RWPE1 (cell line): ENCODE measurements at places on chromosomes 7 and 10.
A peak's percentile ranks its signal among the peaks of the same experiment; 100 is the strongest.

- no peak for DNase-seq
Measured at GRCh38 chr7:2151801-2152612, 80.7 kb downstream of the MAD1L1 start.

GRCh38 chr7:33722383-33723101 lies 182.8 kb upstream of the BMPER start:
- peak; percentile 77 for DNase-seq

- no peak for DNase-seq
Measured at GRCh38 chr10:122172361-122173008, 98.6 kb upstream of the BTBD16 start.

GRCh38 chr10:48536156-48536500 lies 68.7 kb downstream of the ARHGAP22 start:
- no peak for DNase-seq

- no peak for DNase-seq
Measured at GRCh38 chr10:79923669-79924068, 25.2 kb downstream of the SFTPD start.

- no peak for DNase-seq
Measured at GRCh38 chr7:158228986-158229385, 358.6 kb downstream of the PTPRN2 start.

- DNase-seq = no peak
Measured at GRCh38 chr10:62188021-62188616, 80.5 kb downstream of the RTKN2 start.

DNA sequence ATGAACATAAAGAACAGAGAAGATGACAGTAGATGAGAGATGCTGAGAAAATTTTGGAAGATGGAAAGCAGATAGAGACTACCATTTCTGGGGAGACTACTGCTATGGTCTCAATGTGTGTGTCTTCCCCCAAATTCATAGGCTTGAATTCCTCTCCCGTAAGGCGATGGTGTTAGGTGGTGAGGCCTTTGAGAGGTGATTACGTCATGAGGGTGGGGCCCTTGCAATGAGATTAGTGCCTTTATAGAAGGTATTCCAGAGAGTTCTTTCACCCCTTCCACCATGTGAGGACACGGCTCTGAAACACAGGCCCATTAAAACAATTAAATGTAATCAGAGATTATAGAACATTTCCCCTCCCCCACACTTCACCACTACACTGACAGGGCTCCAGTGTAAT lies 23.9 kb downstream of the CARD11 start:
- no peak for DNase-seq

DNA sequence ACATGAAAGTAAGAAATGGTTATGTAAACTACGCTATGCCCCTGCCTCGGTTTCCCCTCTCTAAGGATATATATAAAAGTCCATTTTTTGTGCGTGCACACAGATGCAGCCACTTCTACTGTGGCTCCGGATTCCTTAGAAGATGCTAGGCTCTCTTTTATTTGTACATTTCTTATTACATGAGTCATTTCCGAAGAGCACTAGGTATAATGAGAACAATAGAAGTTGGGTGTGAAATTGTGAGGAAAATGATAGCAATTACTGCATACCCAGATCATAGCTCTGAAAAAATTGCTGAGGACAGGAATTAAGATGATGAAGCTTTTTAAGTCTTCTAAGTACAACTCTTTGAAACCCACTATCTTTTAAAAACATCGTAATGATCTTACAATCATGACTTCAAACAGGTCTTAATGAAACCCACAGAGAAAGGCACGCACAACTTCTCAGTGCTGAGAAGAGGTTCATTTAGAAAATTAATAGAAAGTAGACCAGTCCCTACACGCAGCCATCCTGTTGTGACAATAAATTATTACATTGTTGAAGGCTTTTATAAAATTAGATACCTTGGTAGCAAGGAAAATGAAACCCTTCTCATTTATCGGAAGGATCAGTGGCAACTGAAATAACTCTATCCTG lies 96.2 kb upstream of the FGFR2 start:
- DNase-seq = no peak

DNA sequence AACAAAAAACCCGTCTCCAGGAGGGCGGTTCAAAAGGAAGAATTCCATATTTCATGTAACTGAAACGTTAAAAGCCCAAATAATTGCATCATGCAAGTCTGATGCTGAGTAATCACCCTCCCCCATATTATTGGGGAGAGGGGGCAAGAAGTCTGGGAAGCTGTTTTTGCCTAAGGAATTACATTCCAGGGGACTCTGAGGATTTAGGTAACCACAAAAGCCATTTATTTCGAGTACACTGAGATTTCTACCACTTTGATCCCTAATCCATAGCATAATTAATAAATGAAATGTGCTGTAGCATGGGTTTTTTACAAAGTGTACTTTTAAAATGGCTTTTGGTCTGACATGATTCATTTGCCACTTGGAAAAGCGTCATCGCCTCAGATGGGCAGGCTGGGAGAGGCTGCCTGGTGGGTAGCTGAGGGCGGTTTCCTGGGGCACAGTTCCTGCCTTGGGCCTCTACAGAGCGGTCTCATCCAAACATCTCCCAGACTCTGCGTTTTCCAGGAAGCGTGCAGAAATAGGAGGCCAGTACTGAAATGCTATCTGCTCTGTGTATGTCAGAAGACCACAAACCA lies 106.5 kb downstream of the TCF7L2 start:
- peak; percentile 44 for DNase-seq

DNA sequence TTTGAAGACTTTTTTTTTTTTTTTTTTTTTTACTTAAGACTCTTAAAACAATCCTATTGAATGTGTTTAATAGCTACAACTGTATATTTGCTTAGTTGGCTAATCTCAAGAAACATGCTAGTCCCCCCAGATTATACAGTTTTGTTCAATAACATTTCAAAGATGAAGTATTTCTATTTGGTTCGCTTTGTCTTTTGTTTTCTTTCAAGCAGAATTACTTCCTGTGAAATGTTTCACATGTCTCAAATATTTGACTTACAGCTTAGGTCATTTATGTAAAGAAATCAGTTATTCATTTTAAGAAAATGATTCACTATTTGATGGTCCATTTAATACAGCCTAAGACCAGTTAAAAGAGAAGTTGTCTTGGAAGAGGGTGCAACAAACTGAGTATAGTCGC lies 12.8 kb upstream of the LAMB1 start:
- DNase-seq = no peak
